ENCODE measurements at places on chromosomes 7 and 10.
A peak's percentile ranks its signal among the peaks of the same experiment; 100 is the strongest.

DNA sequence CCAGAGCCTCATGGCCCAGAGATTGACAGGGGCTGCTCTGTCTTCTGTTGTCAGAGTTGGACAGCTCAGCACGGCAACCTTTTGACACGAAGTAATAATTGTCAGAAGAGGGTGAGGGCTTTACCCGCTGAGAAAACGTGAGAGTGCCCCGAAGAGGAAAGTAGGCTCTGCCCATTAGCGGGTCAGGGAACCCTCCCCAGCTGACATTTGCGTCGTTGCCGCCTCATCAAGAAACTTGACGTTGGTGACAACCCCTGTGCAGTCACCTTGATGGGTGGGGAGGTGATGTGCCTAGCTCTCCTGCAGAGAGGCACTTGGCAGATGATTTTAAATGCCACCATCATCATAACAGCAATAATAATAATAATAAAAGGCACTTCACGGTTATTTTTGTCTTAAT is 202.1 kb downstream of the USP6NL start:
- no peak for DNase-seq

GRCh38 chr7:29749701-29750321 is 56.5 kb upstream of the WIPF3 start:
- DNase-seq, result peak; percentile 22

GRCh38 chr10:6267941-6268340 is 65.2 kb downstream of the PFKFB3 start:
- DNase-seq, result no peak

DNA sequence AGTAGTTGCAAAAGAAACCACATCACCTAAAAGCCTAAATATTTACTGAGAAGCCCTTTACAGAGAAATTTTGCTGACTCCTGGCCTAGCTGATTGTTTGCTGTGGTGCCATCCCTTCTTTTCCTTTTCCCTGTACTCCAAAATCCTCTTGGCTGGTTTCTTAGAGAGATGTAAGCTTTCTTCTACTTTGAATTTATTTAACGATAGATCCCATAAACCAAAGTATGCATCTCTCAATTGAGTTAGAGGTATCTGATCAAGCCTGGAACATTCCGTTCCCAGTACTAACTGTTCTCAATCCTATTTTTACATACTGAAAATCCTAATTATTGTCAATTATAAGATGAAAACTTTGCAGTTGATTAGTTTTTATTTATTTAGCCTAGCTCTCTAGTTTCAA is 6.3 kb downstream of the TMEM60 start:
- DNase-seq, result no peak

- no peak for DNase-seq
Measured at GRCh38 chr10:131647789-131648188, 253.0 kb upstream of the PPP2R2D start.

GRCh38 chr7:90961037-90961725 is 303.1 kb upstream of the FZD1 start:
- DNase-seq, result no peak

DNA sequence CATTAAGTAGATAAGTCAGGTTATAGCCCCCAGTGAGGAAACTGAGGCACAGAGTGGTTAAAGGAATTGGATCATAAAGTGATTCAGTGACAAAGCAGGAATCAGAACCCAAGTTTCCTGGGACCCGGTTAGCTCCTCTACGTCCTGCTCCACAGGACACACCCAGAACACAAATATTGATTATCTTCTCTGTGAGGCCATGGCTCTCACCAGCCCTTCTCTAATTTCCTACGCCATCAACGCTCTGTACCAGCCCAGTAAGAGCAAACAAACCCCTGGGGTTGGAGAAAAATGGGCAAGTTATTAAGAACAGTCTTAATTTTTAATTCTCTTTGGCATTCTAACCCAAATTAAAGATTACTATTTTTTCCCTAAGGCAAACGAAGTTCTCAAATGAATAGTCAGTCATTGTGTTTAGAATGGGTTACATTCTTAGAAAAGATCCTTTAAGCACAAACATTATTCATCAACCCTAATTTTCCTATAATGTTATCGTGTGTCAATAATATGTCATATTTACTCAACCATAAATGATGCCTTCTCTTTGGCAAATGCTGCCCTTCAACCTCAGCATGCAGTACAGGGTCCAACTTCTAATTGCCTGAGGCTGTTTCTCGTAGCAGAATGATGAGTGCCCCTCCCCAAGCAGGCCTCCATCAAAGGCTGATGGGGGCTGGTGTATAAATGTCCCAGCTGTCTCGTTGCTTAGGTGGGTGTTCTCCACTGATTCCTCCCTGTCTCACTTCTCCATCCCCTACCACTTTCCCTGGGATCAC is 25.4 kb upstream of the TM9SF3 start:
- DNase-seq, result no peak

GRCh38 chr10:124477614-124478363 is 16.2 kb downstream of the LHPP start:
- DNase-seq, result no peak

DNA sequence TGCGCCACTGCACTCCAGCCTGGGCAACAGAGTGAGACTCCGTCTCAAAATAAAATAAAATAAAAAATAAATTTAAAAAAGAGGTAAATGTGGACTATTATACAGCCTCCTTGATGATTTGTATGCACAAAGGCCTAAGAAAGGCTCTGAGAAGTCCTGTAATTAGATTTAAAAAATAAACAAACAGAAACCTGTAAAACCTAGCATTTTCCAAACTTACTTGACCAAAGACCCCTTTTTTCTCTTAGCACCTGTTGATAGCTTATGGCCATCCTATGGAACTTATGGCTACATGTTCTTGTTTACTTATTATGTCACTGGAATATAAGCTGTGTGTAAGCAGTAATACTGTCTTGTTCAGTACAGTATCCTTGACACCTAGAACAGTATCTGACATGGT is 5.7 kb downstream of the DNAJC2 start:
- DNase-seq, result no peak

DNA sequence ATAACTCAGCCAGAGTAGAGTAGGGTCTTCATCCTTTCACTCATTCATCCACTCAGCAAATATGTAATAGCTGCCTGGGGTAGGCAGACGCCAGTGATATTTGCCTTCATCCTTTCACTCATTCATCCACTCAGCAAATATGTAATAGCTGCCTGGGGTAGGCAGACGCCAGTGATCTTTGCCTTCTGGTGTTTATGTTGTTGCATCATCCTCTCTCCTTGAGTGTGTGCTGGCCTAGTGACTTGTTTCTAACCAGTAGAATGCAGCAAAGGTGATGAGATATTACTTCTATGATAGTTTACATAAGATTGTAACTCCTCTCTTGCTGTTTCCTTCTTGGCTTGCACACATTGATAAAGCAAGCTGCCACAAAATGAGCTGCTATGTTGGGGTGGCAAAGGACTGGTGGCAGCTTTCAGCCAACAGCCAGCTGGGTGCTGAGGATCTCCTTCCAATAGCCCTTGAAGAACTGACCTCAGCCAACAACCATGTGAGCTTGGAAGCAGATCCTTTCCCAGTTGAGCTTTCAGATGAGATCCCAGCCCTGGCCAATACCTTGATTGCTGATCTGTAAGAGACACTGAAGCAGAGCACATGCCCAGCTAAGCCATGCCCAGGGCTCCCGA is 23.2 kb upstream of the MTPN start:
- DNase-seq, result no peak

DNA sequence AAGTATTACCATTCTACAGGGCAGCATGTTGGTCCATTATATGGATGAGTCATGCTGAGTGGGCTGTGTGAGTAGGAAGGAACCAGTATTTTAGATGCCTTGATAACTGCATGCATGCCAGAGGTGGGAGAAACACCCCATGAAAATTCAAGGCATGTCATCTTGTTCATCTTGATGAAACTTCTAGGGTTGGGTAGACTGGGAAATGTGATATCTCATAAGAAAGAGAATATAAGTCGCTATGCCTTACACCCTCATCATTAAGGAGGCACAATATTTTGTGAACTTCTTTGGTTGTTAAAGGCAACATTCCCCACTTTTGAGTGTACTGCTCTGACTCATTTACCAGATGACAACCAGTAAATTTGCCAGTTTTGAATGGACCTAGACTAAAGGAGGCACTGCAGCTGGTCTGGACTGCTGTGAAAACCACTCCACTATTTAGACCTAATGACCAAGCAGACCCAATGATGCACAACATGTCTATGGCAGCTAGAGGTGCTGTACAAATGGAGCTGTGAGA is 48.0 kb downstream of the ZNF365 start:
- no peak for DNase-seq

GRCh38 chr7:107133396-107133795 is 35.4 kb upstream of the HBP1 start:
- DNase-seq, result no peak

- DNase-seq, result no peak
Measured at GRCh38 chr10:19826712-19827111, 10.5 kb downstream of the PLXDC2 start.

- no peak for DNase-seq
Measured at GRCh38 chr10:121952226-121952625, 22.8 kb downstream of the NSMCE4A start.

DNA sequence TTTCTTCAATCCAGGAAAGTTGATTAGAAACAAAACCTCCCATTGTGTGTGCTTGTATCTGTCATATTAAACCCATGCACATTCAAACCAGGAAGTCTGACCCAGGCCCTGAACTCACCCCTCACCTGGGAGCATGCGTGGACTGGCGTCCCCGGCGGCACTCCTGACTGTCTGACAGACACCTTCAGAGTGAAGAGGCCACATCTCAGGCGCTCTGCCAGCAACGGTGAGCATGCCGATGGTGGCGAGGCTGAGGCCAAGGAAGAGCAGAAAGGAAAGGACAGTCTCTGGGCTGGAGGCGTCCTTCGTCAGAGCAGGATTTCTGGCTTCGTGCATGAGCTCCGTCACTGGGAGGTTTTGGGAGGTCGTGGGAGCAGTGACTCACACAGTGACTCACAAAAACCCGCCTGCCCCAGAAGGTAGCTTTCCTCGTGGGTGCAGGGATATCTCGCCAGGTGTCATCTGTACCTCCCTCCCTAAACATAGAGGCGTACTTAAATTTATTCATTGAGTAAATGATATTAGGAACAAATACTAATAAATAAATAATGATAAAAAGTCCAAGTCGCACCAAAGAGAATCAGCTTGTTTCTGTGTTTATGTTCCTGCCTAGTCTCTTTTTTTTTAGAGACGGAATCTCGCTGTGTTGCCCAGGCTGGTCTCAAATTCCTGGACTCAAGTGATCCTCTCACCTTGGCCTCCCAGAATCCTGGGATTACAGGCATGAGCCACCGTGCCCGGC is 13.5 kb downstream of the IQCE start:
- no peak for DNase-seq

GRCh38 chr10:125134916-125135770 is 25.2 kb downstream of the CTBP2 start:
- DNase-seq, result no peak

DNA sequence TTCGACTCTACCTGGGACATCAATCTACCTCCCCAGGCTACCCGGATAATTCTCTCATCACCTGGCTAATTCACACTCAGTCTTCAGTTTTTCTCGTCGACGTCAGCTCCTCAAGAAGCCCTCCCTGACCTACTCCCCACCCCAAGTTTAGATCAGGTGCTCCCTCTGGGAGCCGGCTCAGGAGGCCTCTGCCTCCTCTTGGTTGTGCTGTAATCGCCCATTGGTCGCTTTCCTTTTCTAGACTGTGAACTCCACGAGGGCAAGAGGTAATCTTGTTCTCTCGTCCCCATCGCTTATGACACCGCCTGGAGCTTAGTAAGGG is 461 bp upstream of the WIPF3 start:
- no peak for DNase-seq

DNA sequence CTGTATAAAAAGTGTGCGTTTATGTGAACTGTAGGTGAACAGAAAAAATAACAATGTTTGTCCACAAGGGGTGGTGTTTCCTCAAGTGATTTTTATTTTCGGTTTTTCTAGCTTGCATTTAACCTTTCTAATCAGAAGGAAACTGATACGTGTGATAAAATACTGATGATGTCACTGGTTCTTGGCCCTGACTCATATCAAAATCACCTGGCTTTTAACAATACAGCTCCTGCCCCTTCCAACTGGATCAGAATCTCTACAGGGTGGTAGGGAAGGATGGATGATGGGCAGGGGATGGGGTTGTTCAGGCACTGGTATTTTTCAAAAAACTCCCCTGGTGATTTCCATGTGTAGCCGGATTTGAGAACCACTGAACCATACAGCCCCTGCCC is 10.9 kb downstream of the NPFFR1 start:
- DNase-seq, result no peak

DNA sequence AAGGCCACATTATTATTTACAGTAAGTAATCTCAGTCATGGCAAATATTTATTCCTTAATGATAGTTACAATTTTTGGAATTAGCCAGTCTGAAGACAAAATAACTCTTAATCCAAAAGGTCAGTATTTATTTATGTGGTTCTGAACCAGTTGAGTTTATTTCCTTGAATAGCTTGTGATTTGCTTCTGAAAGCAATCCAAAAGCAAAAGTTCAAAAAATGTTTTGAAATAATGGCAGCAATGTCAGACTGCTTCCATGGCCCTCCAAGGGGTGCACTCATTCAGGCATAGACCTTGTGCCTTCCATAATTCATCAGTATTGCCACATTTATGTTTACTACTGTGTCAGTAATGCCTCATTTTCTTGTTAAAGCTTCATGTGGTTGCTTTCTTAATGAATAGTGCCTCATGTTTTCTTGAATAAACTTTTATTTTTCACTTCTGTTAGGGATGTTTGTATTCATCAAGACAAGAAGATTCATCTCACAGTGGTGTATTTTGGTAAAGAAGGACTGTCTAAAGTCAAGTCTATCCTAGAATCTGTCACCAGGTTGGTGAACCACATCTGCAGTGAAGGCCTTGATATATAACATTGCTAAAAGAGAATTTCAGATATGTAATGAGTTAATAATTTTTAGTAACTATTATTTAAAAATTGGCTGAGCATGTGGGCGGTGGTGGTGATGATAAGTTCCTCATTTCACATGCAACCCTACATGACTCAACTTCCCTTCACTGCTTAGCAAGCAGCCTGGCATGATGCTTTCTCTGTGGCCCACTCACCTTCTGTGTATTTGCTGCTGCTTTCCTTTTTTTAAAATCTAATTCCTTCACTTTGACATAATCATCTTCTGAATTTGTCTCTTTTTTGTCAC is 22.0 kb downstream of the CSGALNACT2 start:
- no peak for DNase-seq

- DNase-seq, result no peak
Measured at GRCh38 chr10:93099670-93100069, 26.0 kb downstream of the CYP26A1 start.

DNA sequence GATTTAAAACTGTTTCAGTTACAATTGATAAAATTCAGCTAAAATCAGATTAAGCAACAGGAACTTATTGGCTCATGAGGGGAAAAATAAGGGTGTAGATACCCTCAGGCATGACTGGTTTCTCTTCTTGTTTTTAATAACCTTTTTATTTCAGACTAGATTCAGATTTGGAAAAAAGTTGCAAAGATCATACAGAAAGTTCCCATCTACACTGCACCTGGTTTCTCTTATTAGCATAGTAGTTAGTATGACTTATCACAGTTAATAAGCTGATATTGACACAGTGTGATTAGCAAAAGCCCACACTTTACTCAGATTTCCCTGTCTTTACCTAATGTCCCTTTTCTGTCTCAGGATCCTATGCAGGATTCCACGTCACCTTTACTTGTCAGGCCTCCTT is 53.3 kb downstream of the HTR5A start:
- DNase-seq, result no peak

Data from erythroblast (primary cell).